ENCODE measurements at places on chromosomes 16 and 17.

DNA sequence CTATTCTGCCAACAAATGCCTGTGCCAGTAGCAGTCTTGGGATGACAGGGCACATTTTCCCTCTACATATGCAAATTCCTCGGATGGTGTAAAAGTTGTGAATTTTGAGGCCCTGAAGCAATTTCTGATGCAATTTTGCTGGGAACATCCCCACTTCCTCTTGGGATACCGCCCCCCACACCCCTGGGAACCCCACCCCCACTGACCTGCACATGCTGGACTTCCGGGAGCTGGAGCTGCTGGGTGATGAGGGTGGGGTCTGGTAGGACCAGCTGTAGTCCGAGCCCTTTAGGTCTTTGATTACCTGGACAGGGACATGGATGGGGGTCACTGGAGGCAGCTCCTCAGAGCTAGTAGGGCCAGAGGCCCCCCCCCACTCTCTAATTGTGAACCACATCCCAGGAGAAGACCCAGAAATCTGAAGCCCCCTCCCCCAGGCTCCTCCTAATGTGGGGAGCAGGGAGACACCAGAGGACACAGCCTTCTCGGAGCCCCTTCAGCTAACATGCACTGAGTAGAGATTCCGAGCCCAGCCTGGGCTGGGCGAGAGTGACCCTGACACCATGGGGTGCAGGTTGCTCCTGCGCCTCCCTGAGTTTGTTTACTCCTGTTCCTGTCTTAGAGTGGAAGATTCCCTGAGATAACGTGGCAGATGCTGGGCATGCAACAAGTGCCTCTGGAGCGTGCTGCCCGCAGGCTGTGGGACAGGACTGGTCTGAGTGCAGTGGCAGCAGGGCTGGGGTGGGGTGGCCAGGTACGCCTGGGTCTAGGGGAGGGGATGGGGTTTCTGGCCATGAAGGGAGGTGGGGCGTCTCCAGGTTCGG is 9.0 kb downstream of the MTSS2 start:
- no peak for DNase-seq

GRCh38 chr16:3023415-3023668 is 400 bp downstream of the HCFC1R1 start:
- DNase-seq = no peak

GRCh38 chr17:60354223-60354622 is 37.7 kb downstream of the USP32 start:
- no peak for DNase-seq

GRCh38 chr17:45851022-45851421 is 6.3 kb downstream of the SPPL2C start:
- DNase-seq = no peak

DNA sequence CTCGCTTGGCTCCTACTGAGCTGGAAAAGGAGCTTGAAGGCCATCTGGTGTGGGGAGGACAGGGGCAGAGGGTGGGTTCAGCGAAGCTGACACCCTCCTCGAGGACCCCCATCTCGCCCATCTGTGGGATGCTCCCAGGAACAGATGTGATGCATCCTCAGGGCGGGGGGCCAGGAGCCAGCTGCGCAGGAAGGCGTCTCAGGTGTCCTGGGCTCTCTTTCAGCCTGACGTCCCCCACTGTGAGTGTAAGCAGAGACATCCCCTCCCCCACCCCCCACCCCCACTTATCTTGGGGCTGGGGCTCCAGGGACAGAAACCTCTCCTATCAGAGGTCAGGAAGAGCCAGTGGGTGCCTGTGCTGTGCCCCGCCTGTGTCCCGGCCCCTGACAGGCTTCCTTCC is 16.2 kb downstream of the KIF19 start:
- no peak for DNase-seq

- DNase-seq = no peak
Measured at GRCh38 chr17:68417317-68417716, 40.0 kb downstream of the WIPI1 start.

DNA sequence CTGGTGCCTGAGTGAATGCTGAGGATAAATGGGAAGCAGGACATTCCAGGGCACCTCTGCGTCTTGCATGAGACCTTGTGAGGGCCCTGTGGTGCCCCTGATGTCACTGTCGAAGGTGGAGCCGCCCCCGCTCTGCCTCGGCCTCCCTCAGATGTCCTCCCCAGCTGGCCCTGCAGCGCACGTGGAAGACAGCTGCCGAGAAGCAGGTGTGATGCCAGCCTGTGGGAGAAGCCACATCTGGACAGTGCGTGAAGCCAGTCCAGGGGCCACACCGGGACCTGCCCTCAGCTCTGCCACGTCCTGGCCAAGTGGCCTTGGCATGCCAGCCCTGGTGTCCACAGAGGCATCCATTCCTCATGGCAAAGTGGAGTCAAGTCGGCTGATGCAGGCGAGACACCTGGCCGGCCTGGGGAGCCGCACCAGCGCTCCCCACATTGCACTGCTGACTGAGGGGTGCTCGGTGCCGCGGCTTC is 21.6 kb upstream of the METRNL start:
- DNase-seq = no peak

GRCh38 chr17:73541561-73541981 is 102.7 kb downstream of the SDK2 start:
- no peak for DNase-seq

- no peak for DNase-seq
Measured at GRCh38 chr17:45366049-45366448, 49.2 kb upstream of the MAP3K14 start.

GRCh38 chr16:89052890-89053724 is 40.5 kb upstream of the ACSF3 start:
- DNase-seq = peak; percentile 67

GRCh38 chr17:4508207-4508606 is 9.5 kb downstream of the SPNS2 start:
- DNase-seq = no peak

- DNase-seq = no peak
Measured at GRCh38 chr16:64158941-64159588, 962.8 kb downstream of the CDH11 start.

DNA sequence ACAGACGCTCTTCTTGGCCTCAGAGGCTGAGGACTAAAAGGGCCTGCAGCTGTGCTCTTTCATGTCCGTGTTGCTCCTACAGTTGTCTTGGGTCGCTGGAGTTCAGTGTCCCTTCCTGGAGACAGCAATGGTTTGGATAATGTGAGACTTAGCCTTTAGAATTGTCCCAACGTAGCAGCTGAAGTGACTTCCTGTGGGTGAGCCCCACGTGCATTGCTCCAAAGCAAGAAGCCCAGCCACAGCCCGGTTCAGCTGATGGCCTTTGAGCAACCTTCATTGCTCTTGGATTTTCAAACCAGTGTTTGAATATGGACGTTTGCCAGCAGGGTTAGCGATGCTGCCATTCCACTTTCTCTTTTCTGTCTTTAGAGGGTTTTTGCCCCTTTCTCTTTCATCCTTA is 19.7 kb downstream of the TMEM11 start:
- DNase-seq = no peak

GRCh38 chr17:27608328-27609230 is 22.4 kb upstream of the LGALS9 start:
- DNase-seq = no peak

DNA sequence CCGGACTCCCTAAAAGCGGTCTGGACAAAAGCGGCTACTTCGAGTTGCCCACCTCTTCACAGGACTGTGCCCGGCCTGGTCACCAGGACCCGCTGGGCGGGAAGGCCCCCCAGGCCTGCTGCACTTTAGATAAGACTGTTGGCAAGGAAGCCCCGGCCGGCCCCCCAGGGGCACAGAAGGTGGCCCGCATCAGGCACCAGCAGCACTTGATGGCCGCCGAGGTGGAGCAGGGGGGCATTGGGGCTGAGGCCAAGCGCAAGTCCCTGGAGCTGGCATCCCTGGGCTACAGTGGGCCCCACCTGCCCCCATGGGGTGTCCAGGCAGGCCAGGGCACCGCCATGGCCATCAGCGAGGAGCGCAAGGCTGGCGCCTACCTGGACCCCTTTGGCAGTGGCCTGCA is 47.5 kb downstream of the BAHCC1 start:
- DNase-seq = no peak

DNA sequence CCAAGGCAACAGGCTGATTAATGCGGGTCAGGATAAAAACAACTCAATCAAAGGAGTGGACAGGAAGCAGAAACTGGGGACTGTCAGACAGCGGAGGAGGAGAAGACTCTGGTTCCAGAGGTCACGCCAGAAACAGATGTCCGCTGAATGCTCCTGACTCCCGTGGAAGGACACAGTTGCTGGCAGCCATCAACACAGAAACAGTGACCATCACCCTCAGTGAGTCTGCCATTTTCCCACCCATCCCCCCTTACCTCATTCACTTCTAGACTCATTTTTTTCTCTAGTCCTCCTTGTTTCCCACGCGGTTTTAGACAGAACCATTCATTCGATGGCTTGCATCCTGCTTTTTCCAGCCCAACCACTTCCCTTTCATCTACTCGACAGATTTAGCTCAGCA is 40.9 kb downstream of the DHRS7C start:
- no peak for DNase-seq

GRCh38 chr17:50668025-50668837 is 33.5 kb downstream of the ABCC3 start:
- DNase-seq = no peak

GRCh38 chr17:35676441-35676840 is 55.0 kb upstream of the RASL10B start:
- no peak for DNase-seq

GRCh38 chr16:29230671-29231096 is 175.8 kb downstream of the NPIPB11 start:
- no peak for DNase-seq

DNA sequence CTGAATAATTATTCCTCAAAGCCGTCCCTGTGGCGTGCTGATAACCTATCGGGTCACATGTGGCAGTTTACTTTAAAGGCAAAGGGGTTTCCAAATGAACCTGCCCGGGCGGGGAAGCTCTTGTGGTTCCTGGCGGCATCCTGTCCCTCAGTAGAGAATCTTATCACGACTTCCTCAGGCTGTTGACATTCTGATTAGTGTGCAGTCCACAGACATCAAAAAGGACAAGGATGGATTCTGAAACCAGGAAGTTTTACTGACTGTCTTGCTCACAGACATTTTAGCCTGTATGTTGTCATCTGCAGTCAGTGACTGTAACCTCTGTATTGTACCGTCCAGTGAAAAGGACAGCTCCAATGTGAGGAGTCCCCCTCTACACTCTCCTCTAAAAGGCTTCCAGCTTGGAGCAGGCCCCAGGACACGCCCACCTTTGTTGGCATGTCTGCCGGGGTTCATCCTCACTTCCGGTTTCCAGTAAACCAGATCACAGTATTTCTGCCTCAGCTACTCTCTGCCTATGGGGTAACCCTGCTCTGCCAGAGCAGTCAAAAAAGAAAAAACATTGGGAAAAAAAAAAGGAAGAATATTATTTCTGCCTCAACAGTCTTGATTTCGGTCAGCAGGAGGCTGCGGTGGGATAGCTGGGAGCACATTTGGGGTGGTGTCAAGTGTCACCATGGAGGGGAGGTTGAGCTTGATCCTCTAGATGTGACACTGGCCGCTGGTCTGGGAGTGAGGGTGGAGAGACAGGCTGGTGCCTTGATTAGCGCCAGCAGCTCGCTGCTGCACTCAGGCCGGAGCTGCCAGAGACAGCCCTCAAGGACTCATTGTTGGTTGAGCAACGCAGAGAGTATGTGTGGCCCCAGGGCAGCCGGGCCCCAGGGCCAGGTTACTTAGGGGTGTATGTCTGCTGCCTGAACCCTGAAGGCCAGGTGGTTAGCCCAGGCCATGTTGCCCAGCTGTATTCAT is 89.0 kb upstream of the DNAH17 start:
- DNase-seq = no peak

- DNase-seq = no peak
Measured at GRCh38 chr16:61829631-61830030, 206.6 kb downstream of the CDH8 start.

- no peak for DNase-seq
Measured at GRCh38 chr17:36532435-36532975, 2.2 kb downstream of the MYO19 start.

- no peak for DNase-seq
Measured at GRCh38 chr16:53084746-53085334, 30.0 kb downstream of the CHD9 start.

DNA sequence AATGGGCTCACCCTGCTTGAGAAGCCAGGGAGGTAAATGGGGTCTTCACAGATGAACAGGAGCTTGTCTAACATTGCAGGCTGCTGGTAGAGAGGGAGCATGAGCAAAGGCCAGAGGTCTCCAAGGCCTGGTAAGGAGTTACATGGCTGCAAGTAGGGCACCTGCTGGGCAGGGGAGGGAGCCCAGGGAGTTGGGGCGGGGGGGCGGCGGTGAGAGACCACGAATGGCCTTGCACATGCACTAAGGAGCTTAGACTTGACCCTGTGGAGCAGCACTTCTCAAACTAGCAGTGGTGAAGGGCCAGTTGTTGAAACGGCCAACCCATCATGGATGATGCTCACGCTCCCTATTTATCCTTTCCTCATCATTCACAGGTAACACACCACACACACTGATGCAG is 38.4 kb downstream of the ERN1 start:
- no peak for DNase-seq

DNA sequence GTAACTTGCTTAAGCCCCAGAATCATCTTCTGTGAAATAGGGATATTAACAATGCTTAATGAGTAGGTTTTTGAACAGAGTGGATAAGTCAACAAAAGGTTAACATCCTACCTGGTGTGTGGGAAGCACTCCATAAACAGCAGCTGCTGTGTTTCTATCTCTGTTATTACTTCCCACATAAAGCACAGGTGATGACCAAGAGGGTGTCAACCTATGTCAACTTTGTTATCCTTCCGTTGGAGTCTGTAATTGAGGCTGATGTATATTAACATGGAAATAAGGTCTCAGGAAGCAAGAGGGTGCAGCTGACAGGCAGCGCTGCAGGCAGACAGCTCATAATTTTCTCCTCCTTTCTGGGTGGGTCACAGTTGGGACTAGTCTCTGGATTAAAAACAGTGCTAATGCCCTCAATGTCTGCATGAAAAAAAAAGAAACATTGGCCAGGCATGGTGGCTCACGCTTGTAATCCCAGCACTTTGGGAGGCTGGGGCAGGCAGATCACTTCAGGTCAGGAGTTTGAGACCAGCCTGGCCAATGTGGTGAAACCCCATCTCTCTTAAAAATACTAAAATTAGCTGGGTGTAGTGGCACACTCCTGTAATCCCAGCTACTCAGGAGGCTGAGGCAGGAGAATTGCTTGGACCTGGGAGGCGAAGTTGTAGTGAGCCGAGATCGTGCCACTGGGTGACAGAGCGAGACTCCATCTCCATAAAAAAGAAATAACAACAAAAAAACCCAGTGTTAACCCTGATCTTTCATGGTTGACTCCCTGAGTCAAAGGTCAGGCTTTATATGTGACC is 269.6 kb downstream of the SNX29 start:
- peak; percentile 72 for DNase-seq

DNA sequence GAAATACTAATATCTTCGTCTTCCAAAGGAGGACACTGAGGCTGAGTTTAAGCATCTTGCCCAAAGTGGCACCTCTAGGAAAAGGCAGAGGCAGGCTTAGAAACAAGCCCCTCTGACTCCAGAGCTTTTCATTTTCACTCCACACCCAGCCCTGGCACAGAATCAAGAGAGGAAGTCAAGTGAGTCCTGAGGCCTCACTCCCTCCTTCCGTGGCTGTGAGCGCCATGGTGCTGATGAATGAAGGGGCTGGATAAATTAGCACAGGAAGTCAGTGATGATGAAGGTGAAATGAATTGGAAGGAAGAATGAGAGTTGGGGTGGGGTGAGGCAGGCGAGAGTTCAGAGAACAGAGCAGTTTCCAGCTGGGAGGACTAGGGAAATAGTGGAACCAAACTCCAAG is 179.3 kb downstream of the TMEM132E start:
- no peak for DNase-seq

GRCh38 chr17:54927525-54927924 is 26.9 kb downstream of the TOM1L1 start:
- no peak for DNase-seq

All from NCI-H2227 treated with DMSO at 0.1 percent for 48 hours (cell line).